ENCODE measurements at places on chromosomes 4 and X. TPM values are rescaled to one million over a fixed set of nuclear protein-coding genes. Genes with fewer than 3 reads are reported as not detected.

Gene MAGEA12
- not detected for polyA plus RNA-seq

Gene PROM1
- polyA plus RNA-seq = 41.0 TPM

Gene QDPR
- 66.5 TPM for polyA plus RNA-seq

Gene ITM2A
- polyA plus RNA-seq = 134 TPM

Gene GAGE12E
- not detected for polyA plus RNA-seq

Gene CFI
- polyA plus RNA-seq = 87.0 TPM

Gene CCNB3
- polyA plus RNA-seq = 0.52 TPM

Gene ADGRG4
- polyA plus RNA-seq = not detected

Gene GPC3
- 1,309 TPM for polyA plus RNA-seq

Gene CSAG3
- polyA plus RNA-seq = not detected

Gene GPR173
- polyA plus RNA-seq = 24.5 TPM

Gene IBSP
- 0.37 TPM for polyA plus RNA-seq

Gene MAOB
- 3.7 TPM for polyA plus RNA-seq

Gene RAB39B
- polyA plus RNA-seq = 3.6 TPM

Gene OTUD6A
- not detected for polyA plus RNA-seq

Gene MAGEA8
- 0.10 TPM for polyA plus RNA-seq

Gene CNKSR2
- polyA plus RNA-seq = 1.7 TPM

Gene CT45A5
- polyA plus RNA-seq = not detected

Gene SERTM2
- not detected for polyA plus RNA-seq

Gene NKX3-2
- polyA plus RNA-seq = not detected

Gene ADRA2C
- 16.7 TPM for polyA plus RNA-seq

Gene FOXO4
- polyA plus RNA-seq = 25.2 TPM

Gene CXXC4
- 9.6 TPM for polyA plus RNA-seq

Gene GPR50
- polyA plus RNA-seq = not detected

Measured in left renal pelvis (tissue), 4 donors.